Heart left ventricle (tissue), 16 donors: ENCODE measurements at places on chromosomes 3 and 15. TPM values are rescaled to one million over a fixed set of nuclear protein-coding genes. Genes with fewer than 3 reads are reported as not detected.

- no peak for DNase-seq
- no peaks in the 10 kb centered on the region for H3K36me3 ChIP-seq
- no peak overlapping the region for H3K27ac ChIP-seq
- H3K4me1 ChIP-seq, result peaks cover 33% of the 10 kb centered on the region
- H3K27me3 ChIP-seq, result no peaks in the 10 kb centered on the region
These were observed 253.3 kb downstream of the PTPRG start for GRCh38 chr3:61814674-61815073.

DNA sequence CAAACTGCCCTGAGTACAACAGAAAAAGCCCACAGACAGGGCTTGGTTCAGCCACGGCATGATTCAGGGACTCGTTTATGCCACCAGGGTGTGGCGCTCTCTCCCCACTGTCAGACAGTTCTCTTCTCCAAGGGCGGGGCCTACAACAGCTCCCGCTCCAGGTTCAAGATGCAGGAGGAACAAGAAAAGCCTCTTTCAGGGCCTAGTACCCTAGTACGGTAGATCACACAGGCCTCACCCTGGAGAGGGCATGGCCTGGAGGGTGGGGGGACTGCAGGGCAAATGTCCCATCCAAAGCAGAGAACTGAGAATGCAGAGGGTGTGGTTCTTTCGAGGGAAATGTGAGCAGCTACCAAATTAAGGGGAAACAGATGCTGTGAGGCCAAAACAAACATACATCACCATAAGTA, 12.0 kb downstream of the MESD start:
- no peak overlapping the region for H3K27ac ChIP-seq
- H3K27me3 ChIP-seq, result no peaks in the 10 kb centered on the region
- peak; percentile 52 for DNase-seq
- H3K4me3 ChIP-seq, result no peak overlapping the region
- H3K36me3 ChIP-seq, result peaks cover 15% of the 10 kb centered on the region

DNA sequence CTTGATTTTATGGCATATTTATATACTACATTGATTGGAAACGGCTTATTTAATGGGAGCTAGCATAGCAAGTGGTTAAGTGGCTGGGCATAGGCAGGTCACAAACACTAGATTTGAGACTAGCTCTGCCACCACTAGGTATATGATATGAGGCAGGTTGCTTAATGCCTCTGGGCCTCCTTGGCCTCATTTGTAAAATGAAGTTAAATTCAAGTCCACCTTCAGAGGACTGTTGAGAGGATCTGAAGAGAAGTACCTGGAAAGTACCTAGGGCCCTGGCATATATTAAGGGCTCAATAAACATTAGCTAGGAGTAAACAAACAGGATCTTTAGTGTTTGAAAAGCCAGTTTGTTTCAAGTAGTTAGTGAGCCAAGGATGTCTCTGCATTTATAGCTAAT, 166.4 kb upstream of the FEZF2 start:
- no peaks in the 10 kb centered on the region for H3K36me3 ChIP-seq
- H3K27me3 ChIP-seq, result no peaks in the 10 kb centered on the region
- no peak overlapping the region for H3K4me3 ChIP-seq
- no peak overlapping the region for H3K27ac ChIP-seq
- no peak for DNase-seq

The TMEM207 gene
- total RNA-seq, result not detected

DNA sequence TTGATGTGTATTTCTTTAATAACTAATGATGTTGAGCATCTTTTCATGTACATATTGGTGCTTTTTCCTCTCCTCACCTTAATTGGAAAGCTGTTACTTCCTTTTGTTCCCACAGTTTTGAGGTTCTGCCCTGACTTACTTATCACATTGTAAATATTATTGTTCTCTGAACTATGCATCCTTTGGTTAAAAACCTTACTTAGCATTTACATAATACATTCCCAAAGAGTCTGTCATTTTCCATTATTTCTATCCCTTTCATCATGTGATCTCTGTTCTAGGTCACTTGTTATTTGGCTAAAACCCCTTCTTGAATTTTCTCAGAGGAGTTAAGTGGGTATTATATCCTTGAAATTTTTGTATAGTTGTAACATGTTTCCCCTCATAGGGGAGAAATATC, 33.0 kb downstream of the SLC12A6 start:
- DNase-seq, result no peak
- H3K27ac ChIP-seq, result no peak overlapping the region
- no peaks in the 10 kb centered on the region for H3K4me1 ChIP-seq

DNA sequence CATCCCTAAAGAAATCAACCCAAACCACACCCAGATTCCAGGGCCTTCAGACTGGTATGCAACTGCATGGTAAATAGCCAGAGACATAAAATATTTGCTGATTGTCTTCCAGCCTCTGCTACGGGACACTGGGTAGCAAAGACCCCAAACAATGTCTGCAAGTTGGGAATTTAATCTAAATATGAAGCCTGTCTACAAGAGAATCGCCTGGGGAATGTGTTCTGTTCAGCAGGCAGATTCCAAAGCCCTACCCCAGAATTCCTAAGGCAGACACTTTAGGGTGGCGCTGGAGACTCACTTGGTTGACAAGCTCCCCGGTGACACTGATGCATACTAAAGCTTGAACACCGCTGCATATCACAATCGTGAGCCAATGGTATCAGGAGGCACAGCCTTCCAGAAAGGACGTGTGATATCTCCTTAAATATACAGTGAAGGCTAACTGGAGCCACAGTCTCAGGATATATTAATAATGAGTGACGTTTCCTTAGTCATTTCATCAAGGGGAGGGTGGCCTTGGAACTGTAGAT, 684.1 kb downstream of the NTRK3 start:
- no peaks in the 10 kb centered on the region for H3K36me3 ChIP-seq
- DNase-seq, result no peak
- H3K27me3 ChIP-seq, result no peaks in the 10 kb centered on the region
- H3K4me3 ChIP-seq, result no peak overlapping the region
- H3K4me1 ChIP-seq, result no peaks in the 10 kb centered on the region
- H3K27ac ChIP-seq, result no peak overlapping the region

DNA sequence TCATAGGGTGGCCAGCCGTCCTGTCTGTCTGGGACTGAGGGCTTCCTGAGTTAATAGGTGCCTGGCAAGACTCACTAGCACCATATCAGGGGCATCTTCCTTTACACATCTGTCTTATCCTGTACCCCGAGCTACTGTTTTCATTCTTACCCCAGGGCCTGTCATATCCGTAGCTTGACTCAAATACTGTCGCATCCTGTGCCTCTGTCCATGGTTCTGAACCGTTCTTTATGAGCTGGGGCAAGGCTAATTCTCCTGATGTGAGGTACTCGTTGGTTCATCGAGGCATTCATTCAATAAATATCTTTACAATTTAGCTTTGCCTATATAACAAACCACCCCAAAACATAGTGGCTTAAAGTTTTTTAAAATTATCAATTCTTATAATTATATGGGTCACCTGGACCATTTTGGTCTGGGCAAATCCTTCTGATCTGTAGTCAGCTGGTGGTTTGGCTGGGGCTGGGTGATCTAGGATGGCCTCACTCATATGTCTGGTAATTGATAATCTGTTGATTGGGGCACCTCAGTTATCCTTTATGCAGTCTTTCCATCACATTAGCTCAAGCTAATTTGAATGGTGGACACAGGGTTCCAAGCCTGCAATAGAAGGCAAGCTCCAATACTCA, 121.2 kb downstream of the TLE3 start:
- DNase-seq, result peak; percentile 31
- H3K27me3 ChIP-seq, result no peaks in the 10 kb centered on the region
- no peak overlapping the region for H3K4me3 ChIP-seq
- no peak overlapping the region for H3K27ac ChIP-seq

- H3K27me3 ChIP-seq, result no peaks in the 10 kb centered on the region
- H3K4me3 ChIP-seq, result no peak overlapping the region
- no peaks in the 10 kb centered on the region for H3K36me3 ChIP-seq
- peaks cover 7% of the 10 kb centered on the region for H3K4me1 ChIP-seq
These were observed 44.0 kb downstream of the TM2D3 start for GRCh38 chr15:101608201-101608600.

- H3K4me1 ChIP-seq, result no peaks in the 10 kb centered on the region
- H3K4me3 ChIP-seq, result no peak overlapping the region
- H3K27me3 ChIP-seq, result no peaks in the 10 kb centered on the region
- no peaks in the 10 kb centered on the region for H3K36me3 ChIP-seq
These were observed 118.6 kb downstream of the ANO10 start for GRCh38 chr3:43503067-43503728.

DNA sequence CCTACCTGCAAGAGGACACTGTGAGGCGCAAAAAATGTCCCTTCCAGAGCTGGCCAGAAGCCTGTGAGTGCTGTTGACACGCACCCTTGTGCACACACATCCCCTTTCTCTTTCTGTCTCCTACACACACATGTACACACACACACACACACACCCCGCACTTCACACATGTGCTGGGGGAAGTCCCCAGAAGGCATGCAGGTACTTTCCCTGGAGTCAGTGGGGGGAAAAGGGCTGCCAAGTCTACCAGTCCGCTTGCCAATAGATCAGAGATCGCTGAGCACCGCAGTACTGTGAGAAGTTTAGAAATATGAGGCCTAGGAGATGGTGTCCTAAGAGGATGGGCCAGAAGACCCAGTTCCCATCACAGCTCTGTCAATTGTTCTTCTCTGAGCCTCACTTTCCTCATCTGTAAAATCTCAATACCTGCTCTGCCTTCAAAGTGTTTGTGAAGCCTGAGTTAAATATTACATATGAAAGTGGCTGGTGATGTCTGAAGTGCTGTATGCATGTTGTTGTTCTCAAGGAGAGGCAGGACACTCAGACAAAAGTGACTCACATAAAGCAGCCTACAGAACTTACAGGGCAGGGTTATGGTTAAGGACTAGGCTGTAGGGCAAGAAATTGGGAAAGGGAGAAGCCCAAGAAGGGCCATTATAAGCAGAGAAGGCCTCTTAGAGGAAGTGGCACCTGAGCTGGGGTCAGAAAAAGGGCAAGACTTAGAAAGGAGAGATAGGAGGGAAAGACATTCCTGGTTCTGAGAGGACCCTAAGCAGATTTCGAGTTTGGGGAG, 6.8 kb downstream of the IL17RE start:
- no peaks in the 10 kb centered on the region for H3K27me3 ChIP-seq
- no peak for DNase-seq
- H3K4me3 ChIP-seq, result no peak overlapping the region
- peaks cover 2% of the 10 kb centered on the region for H3K4me1 ChIP-seq
- no peak overlapping the region for H3K27ac ChIP-seq

The PRR20G gene
- not detected for total RNA-seq

- no peak overlapping the region for H3K27ac ChIP-seq
- peak; percentile 33 for DNase-seq
- no peaks in the 10 kb centered on the region for H3K36me3 ChIP-seq
- no peaks in the 10 kb centered on the region for H3K27me3 ChIP-seq
- H3K4me1 ChIP-seq, result peaks cover 36% of the 10 kb centered on the region
These were observed 8.6 kb downstream of the ISLR start for GRCh38 chr15:74182131-74182530.

The ARL6 gene
- total RNA-seq, result 6.0 TPM

GRCh38 chr3:140359233-140359995, 318.4 kb upstream of the TRIM42 start:
- H3K27ac ChIP-seq, result no peak overlapping the region
- H3K27me3 ChIP-seq, result no peaks in the 10 kb centered on the region
- H3K36me3 ChIP-seq, result no peaks in the 10 kb centered on the region

GRCh38 chr3:51619983-51620382, 51.1 kb upstream of the TEX264 start:
- no peaks in the 10 kb centered on the region for H3K36me3 ChIP-seq
- DNase-seq, result no peak
- H3K4me1 ChIP-seq, result peaks cover 25% of the 10 kb centered on the region
- no peak overlapping the region for H3K4me3 ChIP-seq
- no peak overlapping the region for H3K27ac ChIP-seq

DNA sequence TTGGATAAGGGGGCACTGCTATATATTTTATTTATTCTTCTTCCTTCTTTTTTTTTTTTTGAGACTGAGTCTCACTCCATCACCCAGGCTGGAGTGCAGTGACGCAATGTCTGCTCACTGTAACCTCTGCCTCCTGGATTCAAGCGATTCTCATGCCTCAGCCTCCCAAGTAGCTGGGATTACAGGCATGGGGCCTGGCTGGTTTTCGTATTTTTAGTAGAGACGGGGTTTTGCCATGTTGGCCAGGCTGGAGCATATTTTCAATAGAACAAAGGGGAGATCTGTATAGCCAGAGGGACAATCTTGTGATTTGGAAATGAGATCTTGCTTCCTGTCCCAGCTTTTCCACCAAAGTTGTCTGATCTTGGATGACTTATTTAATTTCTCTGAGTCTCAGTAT, 133.1 kb upstream of the ABHD17C start:
- no peaks in the 10 kb centered on the region for H3K27me3 ChIP-seq
- no peak overlapping the region for H3K4me3 ChIP-seq
- H3K36me3 ChIP-seq, result no peaks in the 10 kb centered on the region
- DNase-seq, result no peak
- H3K4me1 ChIP-seq, result no peaks in the 10 kb centered on the region

DNA sequence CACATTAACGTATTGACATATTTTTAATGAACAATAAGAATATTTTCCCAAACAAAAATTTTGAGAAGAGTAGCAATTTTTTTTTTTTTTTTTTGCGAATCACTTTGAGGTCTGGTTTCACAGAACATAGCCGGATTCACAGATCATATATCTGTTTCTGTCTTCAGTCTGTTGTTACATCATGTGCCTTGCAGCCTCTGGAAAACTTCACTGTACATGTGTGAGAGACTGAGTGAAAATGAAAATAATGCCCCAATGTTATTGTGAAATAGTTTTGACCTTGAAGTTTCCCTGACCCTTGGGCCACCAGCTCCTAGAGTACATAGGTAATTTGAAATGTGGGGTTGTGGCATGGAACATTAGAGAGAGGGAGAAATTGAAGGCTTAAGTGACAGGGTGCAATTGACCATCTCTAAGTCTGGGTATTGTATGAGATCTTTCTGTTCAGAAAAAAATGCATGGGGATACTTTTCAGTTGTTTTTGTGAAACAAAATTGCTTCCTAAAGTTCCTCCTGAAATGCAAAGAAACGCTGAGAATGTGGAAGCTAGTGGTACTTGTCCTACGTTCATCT, 14.0 kb downstream of the ITPR1 start:
- no peak overlapping the region for H3K4me3 ChIP-seq
- no peaks in the 10 kb centered on the region for H3K36me3 ChIP-seq
- no peak overlapping the region for H3K27ac ChIP-seq
- H3K27me3 ChIP-seq, result no peaks in the 10 kb centered on the region

DNA sequence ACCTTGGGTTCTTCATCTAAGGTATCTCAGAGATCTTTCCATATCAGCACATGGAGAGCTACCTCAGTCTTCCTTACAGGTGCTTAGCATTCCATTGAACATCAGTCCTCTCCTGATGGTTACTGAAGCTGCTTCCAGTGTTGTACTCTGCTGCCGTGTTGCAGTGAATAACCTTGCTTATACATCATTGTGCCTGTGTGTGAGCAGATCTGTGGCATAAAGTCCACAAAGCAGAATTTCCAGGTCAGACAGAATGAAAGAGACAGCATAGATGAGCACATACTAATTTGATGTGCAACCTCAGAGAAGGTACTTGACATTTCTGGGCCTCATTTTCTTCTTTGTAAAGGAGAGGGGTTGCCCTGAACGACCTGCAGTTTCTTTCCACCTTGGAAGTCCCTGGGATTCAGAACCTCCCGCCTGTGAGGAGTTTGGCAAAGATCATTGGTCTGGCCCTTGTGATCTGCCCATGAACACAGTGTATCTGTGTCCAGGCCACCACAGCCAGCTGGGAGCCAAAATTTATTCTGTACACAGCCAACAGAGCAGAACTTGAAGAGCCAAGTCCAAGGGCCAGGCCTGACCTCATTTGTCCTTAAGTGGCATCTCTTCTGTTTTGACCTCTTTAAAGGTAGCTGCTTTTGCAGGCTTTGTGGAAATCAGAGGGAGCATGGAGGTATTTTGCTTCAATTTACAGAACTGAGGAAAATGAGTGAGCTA, 57.2 kb upstream of the SLC7A14 start:
- peaks cover 7% of the 10 kb centered on the region for H3K4me1 ChIP-seq
- H3K4me3 ChIP-seq, result no peak overlapping the region
- no peak overlapping the region for H3K27ac ChIP-seq
- no peaks in the 10 kb centered on the region for H3K27me3 ChIP-seq

The TRH gene
- total RNA-seq, result not detected
